ENCODE measurements at places on chromosomes 5 and 9. TPM values are rescaled to one million over a fixed set of nuclear protein-coding genes. Genes with fewer than 3 reads are reported as not detected.
A peak's percentile ranks its signal among the peaks of the same experiment; 100 is the strongest.

Gene GFRA3
- 0.16 TPM for total RNA-seq

- DNase-seq = no peak
These were observed 1.1 kb downstream of the HSPA9 start for GRCh38 chr5:138573949-138574670.

Gene PCDHGA6
- total RNA-seq = 0.11 TPM

DNA sequence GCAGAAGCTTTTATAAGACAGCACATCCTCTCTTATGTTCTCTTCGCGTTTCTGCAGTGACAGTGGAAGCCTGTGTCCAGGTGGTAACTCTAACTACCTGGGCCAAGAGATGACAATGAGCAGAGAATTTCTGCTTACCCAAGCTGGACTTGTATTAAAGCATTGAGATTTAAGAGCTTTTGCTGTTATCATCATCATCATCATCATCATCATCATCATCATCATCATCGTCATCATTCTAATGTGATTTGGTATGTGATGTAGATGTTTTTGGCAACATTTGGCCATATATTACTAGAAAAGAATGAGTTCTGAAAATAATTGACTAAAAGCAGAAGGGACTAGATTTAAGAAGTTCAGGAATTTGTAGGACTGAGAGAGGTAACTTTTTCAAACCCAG, 401.3 kb downstream of the BRINP1 start:
- DNase-seq = no peak

DNA sequence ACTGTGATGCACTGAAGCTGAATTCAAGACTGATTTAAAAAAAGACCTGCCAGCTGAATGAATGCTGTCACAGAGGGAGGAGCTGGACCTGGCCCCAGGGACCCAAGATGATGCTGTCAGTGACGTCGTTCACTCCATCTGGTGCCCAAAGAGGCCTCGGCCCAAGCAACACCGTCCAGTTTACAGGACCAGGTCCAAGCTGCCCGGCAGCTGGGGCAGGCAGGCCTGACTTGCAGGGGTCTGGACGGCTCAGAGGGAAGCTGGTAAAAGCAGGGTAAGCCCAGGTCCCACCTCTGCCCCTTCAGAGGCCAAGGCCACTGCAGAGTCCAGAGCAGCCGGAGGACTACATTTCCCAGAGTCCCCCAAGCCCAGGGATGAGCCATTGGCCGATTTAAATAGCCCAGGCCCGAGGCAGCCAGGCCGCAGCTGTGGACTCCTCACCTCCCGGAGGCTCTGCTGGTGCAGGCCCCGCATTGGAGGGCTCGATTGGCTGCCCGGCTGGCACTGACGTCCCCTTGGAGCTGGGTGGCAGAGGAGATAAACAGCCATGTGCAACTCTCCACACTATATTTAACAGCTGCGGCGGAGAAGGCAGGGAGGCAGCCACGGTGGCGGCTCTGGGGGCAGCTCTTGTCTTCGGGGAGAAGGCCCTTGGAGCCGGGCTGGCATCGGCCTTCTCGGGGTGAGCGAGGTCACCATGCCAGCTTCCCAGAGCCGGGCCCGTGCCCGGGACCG, at the start of gene PLPP7:
TSS of gene PLPP7 (plus strand) at position 423 of the 735 bp plus-strand sequence. CDS start at position 698, 275 bp downstream.
- DNase-seq = no peak

- DNase-seq = no peak
These were observed 67.0 kb downstream of the ZNF366 start for GRCh38 chr5:72440207-72440638.

DNA sequence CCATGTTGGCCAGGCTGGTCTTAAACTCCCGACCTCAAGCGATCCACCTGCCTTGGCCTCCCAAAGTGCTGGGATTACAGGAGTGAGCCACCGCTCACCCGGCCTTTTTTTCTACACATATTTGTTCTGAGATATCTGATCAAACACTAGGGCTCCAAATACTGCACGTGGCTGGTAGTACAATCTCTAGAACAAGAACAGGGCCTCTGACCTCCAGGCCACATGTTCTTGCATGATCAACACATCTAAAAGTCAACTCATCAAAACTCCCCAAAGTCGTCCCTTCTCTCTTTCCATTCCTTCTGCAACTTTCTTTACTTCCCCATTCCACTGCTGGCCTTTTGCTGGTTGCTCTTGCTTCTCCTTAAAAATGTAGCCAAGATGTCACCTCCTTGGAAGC, 113.3 kb upstream of the LHFPL2 start:
- DNase-seq = no peak

- DNase-seq = no peak
These were observed 213.6 kb downstream of the MAPKAP1 start for GRCh38 chr9:125493384-125493783.

GRCh38 chr9:34929506-34930102, 28.5 kb upstream of the PHF24 start:
- DNase-seq = peak; percentile 40

DNA sequence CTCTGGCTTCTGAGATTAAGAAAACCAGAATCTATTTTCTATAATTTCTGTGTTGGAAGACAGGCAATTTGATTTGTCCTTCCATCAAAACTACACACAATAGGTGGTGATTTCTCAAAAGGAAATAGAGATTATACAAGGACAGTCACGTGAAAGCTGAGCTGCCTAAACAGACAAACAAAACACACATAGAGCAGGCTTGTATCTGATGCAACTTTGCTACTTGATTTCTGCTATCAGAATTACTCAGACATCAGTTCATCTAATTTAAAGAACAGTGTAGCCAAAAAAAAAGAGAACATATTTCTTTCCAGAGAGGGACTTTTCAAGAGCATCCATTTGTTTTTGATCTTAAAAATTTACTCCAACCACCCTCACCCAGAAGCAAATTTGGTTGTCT, 2128.3 kb upstream of the C9orf72 start:
- no peak for DNase-seq

Gene TRIM14
- total RNA-seq = 85.2 TPM

- DNase-seq = no peak
These were observed 30.9 kb upstream of the RAI14 start for GRCh38 chr5:34625246-34625645.

Gene PKD2L2
- total RNA-seq = not detected

Gene HTR4
- not detected for total RNA-seq

- no peak for DNase-seq
These were observed 24.6 kb downstream of the SECISBP2 start for GRCh38 chr9:89342948-89343347.

DNA sequence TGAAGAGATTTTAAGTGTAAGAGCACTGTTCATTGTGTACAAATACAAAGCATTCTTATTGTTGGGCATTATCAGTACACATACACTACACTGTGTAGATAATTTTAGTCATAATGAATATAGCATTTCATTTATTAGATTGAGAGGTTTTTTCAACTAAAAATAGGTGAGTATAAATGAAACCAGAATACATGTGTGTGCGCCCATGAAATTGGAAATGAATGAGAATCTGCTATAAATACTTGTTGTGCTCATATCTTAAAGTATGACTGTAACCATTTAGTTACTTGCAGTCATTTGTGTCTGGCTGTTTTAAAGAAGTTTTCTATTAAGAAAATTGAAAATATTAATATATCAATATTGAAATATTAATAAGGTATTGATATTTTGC, 189.0 kb upstream of the MEF2C start:
- no peak for DNase-seq

Gene HTR1A
- total RNA-seq = not detected

- no peak for DNase-seq
These were observed 24.3 kb upstream of the OTULINL start for GRCh38 chr5:14557203-14557770.

- DNase-seq = no peak
These were observed 119.6 kb upstream of the PITX1 start for GRCh38 chr5:135153661-135154060.

Gene RORB
- 0.08 TPM for total RNA-seq

DNA sequence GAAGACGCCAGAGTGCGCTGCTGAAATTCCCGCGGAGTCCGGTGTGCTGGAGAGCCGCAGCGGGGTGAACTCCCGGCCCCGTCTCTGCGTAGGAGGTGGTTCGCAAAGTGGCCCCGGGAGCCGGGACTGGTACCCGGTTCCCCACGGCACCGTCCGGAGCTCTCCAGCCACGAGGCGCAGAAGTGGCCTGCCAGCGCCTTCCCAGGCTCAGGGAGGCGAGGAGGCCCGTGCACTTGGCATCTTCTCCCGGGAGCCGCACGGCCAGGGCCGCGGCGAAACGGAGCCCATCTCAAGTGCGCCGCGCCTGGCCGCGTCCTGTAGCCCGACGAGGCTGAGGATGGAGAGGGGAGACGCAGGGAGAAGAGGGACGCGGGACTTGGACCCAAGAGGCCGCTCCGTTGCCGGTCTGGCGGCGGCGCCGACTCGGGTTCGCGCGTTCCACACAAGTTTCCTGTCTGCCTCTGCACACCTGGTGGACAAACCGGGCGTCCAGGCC, 1.1 kb upstream of the IRX1 start:
- DNase-seq = no peak

DNA sequence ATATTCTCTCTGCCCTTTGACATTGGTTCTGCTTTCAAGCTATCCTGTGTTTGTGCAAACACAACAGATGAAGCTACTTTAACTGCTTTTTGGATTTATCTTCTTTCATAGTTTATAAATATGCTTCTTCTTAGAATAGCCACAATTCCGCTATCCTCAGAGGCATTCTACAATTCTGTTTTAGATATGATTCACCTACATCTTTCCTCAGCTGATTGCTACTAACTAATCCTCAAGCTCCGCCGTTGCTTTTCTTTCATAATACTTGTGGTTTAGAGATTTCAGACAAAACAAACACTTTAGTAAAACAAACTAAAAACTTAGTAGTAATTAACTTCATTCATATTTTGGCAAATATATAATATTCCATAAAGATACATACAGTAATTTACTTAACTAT, 52.5 kb downstream of the ECPAS start:
- no peak for DNase-seq

Gene NFIB
- not detected for total RNA-seq

DNA sequence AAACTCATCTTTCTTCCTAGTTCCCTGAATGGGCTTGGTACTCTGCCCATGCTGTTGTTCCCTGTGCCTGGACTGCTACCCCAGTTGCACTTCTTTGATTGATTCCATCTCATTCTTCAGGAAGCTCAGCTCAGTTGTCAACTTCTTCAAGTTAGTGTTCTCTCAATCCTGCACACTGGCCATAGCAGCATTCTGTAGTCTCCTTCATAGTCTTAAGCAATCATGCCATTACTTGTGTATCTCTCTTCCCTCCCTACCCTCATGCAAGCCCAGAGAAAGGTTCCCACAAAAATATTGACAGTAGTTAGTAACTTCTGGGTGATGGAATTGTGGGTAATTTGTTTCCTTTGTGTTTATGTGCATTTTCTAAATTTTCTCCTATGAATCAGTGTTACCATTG, 5.5 kb downstream of the KDM4C start:
- DNase-seq = no peak

GRCh38 chr9:94081435-94081834, 2.8 kb upstream of the PTPDC1 start:
- no peak for DNase-seq

Gene PLEKHG4B
- total RNA-seq = not detected

Gene SPATA31D4
- total RNA-seq = not detected

- no peak for DNase-seq
These were observed 278.0 kb downstream of the CETN3 start for GRCh38 chr5:90131383-90132133.

Gene RASEF
- not detected for total RNA-seq

DNA sequence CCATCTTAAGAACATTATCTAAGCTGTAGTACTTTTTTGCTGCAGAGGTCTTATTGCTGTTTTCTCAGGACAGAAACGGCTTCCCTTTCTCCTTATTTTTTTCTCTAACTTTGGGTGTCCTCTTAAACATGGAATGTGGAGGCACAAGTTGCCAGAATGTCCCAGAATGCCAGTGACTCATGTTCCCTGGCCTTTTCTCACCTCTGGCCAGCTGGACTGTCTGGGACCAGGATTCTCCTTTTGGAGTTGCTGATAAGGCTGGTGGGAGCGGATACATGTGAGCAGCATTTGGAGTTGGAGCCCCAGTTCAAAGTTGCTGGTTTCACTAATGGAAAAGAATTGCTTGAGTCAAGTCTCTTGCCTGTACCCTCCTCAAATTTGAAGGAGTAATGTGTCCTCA, 112.8 kb downstream of the ARHGAP26 start:
- no peak for DNase-seq

DNA sequence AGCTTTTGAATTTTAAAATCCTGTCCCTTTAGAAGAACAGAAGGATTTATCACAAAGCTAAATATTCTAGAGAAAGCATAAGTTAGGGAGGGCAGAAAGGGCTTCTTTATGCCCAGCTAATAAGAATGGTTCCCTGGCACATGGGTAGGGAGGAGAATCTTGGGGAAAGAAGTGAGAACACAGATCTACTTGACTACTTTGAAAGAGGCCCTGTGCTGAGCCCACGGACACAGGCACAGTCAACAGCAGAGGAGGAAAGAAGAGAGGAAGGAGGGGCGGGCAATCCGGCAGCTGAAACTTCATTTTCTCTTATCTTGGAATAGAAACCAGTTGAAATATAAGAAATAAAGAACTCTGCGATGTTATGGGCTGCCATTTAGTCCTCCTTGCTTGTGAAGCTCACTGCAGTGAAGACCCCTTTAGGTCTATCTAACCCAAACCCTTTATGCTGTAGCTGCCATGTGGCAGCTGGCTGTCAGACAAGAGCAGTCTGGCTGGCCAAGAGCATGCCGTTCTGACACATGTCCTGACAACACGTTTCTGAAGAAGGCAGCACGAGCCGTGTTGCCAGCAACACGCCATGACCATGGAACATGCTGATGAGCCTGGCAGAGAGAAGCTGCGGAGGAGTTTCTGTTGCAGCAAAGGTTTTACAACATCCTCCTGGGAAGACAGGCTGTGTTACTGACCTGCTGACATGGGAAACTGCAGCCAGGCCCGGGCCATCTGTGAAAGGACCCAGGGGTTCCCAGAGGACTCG, 34.2 kb downstream of the ABLIM3 start:
- DNase-seq = no peak

DNA sequence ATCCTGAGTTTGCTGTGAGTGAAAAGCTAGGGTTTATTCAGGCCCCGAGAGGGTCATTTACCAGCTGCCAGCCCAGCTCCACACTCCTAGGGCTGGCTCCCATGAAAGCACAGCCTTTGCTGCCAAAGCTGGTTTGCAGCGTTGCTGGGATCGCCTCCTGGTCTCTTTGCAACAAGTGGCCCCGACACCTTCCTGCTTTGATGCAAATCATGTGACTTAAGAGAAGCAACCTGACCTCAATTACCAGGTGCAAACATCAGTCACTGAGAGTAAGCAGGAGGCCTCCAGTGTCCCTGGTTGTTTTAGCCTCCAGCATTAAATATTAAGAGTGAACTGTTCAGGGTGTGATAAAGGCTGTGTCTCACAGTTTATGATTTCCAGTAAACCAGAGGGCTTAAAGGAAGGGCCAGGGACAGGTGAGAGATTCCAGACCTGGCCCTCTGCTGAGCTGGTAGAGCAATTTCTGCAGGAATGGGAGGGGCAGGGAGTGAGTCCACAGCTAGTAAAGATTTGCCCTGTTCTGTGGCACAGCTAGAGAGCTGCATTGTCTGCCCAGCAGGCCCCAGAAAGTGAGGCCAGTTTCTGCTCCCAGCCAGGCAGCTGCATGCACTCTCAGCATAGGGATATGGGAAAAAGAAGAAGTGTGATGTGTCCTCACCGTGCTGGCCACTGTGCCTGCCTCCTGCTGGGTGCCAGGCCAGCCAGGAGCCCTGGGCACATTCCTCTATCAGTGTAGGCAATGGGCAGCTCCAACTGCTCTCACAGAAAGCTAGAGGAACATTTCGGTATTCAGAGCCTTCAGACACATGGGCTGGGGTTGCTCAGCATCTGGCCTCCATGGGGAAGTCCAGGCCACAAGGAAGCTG, 58.0 kb downstream of the SLC22A5 start:
- DNase-seq = peak; percentile 80

- DNase-seq = no peak
These were observed 920.9 kb upstream of the CTNND2 start for GRCh38 chr5:12825163-12825562.

GRCh38 chr5:150299571-150300327, 3.0 kb downstream of the ARSI start:
- DNase-seq = no peak

Gene C9orf152
- not detected for total RNA-seq

Gene NUTM2G
- not detected for total RNA-seq
